ENCODE measurements at places on chromosomes 3 and 15.
A peak's percentile ranks its signal among the peaks of the same experiment; 100 is the strongest.

GRCh38 chr3:153552887-153553604, 391.0 kb downstream of the RAP2B start:
- no peak for DNase-seq

DNA sequence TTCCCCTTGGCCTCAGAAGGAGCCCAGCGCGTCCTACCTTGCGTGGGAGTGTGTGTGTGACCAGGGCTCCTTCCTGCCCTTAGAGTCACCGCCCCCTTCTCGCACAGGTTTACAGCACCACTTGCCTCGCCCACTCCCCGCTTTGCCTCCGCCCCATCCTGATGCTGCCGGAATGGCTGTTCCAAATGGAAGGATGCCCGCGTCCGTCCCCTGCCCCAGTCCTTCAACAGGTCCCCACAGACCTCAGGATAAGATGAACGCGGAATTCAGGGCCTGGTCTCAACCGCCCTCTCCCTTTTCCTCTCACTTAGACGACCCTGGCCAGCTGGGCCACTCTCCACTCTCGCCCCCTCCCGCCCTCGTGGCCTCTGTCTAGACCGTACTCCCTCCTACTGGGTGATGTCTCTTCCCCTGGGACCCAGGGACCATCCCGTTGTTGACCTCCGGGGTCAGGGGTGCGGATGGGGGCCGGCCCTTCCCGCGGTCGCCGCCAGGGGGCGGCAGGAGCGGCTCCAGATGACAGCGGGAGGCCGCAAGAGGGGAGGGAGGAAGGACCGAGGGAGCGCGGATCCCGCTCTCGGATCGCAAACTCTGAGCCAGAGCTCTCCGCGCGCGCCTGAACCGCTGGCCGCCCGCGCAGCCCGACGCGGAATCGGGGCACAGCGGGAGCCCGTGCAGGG, at the start of gene THSD4:
Gene THSD4 (plus strand): TSS at position 585 of the 680 bp plus-strand sequence.
- DNase-seq, result peak; percentile 35

DNA sequence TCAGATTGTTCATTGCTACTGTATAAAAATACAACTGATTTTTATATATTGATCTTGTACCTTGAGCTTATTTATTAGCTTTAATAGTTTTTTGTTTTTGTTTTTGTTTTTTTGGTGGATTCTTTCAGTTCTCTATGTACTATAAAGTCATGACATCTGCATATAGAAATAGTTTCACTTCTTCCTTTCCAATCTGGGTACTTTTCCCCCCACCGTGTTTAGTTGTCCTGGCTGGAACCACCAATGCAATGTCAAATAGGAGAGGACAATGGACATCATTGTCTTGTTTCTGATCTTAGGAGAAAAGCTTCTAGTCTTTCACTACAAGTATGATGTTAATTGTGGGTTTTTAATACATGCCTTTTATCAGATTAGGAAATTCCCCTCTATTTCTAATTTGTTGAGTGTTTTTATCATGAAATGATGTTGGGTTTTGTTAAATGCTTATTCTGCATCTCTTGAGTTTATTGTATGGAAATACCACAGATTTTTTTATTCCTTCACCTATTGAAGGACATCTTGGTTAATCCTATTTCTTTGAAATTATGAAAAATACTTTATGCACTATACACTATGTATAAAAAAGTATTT, 2.8 kb upstream of the XCR1 start:
- DNase-seq, result no peak

- no peak for DNase-seq
Measured at GRCh38 chr3:143658861-143659260, 189.4 kb downstream of the SLC9A9 start.

GRCh38 chr3:47536221-47536891, 22.8 kb upstream of the ELP6 start:
- no peak for DNase-seq

- no peak for DNase-seq
Measured at GRCh38 chr3:111035316-111035715, 36.3 kb upstream of the NECTIN3 start.

- no peak for DNase-seq
Measured at GRCh38 chr3:16171009-16171408, 3.5 kb upstream of the GALNT15 start.

DNA sequence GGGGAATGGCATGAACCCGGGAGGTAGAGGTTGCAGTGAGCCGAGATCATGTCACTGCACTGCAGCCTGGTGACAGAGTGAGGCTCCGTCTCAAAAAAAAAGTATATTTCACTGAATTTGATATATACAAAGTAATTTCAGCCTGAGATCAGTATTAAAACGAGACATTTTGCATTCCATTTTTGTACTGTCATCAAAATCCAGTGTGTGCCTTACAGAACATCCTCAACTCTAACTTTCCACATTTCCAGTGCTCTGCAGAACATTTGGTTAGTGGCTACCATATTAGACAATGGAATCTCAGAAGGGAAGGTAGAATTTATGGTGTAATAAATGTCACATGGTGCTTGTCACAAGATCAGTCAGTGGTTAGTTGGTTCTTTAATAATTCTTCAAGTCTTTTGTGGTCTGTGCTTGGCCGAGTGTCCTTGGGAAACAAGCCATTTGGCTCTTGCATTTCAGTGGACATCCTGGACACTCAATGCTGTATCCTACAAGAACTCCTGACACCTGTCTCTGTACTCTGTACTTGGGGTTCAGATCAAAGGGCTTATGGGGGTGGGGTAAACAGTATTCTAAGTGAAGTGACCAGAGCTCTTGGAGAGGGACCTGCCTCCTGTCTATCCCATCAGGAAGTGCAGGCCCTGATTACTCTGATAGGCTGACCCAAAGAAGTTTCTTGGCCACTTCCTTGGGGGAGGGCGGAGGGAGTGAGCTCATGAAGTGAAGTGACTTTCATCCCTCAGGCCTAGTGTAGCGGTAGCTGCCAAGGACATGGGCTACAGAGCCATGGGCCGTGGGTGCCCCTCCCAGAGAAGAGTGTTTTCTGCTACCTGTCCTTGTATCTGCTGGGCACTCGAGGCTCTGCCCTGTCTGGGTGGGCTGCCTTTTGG, 3.7 kb downstream of the ACVR2B start:
- no peak for DNase-seq

- no peak for DNase-seq
Measured at GRCh38 chr3:100213891-100214573, 46.8 kb upstream of the TBC1D23 start.

- DNase-seq, result no peak
Measured at GRCh38 chr3:147775816-147776530, 366.8 kb downstream of the ZIC1 start.

- no peak for DNase-seq
Measured at GRCh38 chr3:35638980-35639253, 408 bp upstream of the ARPP21 start.

GRCh38 chr3:174101244-174101643, 703.7 kb downstream of the NLGN1 start:
- DNase-seq, result no peak

GRCh38 chr15:65638681-65639089, 16.9 kb downstream of the SLC24A1 start:
- DNase-seq, result no peak

- no peak for DNase-seq
Measured at GRCh38 chr3:52819936-52820335, 10.5 kb downstream of the ITIH4 start.

DNA sequence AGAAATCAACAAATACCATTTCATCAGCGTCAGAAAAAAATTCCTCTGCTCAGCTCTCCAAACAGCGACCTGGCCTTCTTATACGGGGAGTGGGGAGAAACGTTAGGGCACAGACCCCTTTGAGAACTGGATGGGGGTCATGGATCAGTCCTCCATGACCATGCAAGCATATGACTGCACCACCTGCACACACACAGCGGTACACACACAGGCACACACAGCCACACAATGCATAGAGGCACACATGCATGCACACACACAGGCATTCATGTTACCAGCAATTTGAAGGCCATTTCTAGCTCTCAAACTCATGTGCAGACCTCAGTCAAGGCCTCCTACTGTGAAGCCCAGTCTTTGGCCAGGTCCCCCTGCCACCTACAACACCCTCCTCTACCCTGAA, 50.2 kb downstream of the SLC41A3 start:
- DNase-seq, result no peak

GRCh38 chr3:74651885-74652284, 37.4 kb upstream of the CNTN3 start:
- no peak for DNase-seq

- no peak for DNase-seq
Measured at GRCh38 chr3:37297459-37297858, 123.1 kb upstream of the LRRFIP2 start.

DNA sequence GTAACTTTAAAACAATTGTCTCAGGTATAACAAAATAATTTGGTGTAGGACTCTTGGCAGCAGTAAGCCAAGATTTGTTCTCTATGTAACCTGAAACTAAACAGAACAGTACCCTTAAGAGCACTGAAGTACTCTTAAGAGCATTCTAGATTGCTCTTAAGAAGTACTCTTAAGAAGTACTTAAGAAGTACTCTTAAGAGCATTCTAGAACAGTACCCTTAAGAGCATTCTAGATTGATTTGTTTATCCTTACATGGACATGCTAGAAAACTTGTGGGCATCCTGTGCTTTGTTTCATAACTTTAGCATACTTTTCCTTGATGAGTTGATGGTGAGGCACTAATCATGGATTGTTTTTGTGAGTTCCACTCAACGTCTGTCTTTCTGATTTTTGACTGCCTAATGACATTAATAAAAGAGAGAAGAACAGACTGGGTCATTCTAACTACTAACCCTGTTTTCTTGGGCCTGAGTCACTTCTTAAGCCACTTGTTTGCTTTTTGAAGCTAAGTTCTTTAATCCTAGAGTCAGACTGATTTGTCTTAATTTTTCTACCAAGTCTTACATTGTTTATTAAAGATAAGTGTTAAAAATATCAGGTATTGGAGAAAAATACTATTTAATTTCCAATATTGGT, 57.2 kb upstream of the UTS2B start:
- no peak for DNase-seq

DNA sequence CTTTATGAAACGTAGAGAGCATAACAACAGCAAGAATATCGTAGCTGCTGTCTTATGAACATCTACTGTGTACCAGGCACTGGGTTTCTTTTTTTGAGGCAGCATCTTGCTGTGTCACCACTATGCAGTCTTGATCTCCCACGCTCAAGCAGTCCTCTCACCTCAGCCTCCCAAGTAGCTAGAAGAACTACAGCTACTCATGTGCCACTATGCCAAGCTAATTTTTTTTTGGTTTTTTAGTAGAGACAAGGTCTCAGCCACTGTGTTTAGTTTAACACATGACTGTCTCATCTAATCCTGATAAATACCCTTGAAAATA, 129.9 kb downstream of the VGLL4 start:
- no peak for DNase-seq

DNA sequence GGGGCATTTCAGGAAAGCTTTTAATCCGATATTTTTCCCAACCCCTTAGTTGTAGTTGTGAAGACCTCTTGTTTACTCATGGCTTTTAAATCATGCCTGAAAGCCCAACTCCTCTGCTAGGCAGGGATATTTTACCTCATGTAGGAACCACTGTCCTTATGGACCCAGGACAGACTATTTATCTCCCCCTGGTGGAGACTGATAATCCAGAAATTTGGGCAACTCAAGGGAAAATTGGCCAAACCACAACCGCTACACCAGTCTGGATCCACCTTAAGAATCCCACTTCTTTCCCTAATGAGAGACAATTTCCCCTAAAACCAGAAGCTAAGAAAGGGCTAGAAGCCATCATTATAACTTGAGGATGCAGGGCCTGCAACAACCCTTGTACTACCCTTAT, 248.1 kb upstream of the STAC start:
- DNase-seq, result no peak

- no peak for DNase-seq
Measured at GRCh38 chr15:48924528-48925393, 39.0 kb downstream of the SHC4 start.

DNA sequence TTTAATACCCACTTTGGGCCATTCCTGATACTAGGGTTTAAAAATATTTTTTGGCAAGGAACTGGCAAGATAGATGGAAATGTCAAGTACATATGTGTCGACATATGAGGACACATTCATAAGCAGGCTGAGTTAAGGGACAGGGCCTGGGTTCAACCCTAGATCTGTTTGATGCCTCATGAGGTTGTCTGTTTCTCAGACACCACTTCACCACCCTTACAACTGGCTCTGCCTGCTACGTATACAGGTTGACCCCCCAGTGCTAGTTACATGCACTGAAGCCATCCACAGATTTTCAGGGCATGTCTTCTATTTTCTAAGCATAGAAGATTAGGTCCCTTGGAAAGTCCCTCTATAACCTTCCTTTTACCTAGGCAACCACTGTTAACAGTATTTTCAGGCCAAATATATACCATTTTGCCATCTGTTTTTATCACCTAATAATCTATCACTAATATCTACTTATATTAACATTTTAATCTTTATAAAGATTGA, 296.7 kb downstream of the PLCL2 start:
- DNase-seq, result no peak

DNA sequence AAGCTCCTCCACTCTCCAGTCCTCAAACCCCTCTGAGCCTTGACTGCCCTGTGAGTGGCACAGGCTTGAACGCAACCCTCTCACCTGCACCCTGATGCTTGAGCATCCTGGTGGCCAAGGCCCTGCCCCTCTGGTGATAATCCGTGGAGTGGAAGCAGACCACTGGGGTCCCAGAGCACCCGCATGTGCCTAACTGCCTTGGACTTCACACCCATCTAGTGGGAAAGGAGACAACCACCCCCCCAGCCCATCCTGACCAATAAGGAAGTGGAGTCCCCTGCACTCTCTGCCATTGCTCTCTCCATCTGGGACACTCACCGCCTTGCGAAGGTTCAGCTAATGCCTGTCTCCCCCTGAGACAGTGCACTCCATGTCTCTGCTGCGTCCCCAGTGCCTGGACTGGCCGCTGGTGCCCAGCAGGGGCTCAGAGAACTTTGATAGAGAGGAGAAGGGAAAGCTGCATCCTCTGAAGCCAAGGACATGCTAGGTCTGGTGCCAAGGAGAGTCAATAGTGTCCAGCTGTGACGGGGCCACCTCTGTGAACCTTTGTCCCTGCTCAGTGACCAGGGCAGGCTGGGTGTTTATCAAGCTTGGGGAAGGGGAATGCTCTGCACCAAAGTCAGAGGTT, 3.4 kb downstream of the KLF15 start:
- DNase-seq, result no peak

DNA sequence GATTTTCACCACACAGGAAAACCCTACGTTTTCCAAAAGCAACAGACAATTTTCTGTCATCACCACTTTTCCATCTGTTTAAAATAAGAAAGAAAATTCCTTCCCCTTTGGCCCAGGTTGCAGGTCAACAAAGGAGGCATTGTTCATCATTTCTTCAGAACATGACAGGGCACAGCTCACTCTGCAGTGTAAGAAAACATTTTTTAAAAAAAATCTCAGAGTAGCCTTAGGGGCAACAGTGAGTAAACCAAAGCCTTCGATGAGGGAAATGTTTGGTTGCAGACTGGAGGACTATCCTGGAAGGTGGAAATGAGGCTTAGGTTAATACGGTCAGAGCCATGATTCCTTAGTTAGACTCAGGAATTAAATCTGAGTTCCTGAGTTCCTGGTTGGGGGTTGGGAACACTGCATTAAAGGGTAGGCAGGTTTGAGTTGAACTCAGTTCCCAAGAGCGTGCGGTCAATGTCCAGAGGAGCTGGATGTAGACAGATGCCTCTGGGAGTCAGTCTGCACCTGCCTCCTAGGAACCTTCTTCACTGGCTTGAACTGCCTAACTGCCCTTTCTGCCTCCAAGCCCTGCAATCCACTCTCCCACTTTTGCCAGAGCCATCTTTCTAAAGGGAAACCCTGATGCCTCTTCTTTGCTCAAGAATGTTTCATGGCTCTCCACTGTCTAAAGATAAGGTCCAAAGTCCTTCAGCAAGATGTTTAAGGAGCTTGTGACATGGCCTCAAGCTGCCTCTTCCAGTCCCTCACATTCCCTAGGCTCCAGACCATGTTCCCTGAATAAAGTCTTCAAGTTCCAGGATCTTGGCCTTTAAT, 3.3 kb upstream of the HES1 start:
- DNase-seq, result no peak

- DNase-seq, result no peak
Measured at GRCh38 chr3:65425880-65426279, 612.8 kb downstream of the MAGI1 start.

All from stimulated activated CD4-positive, alpha-beta T cell treated with anti-CD3 and anti-CD28 coated beads, Interleukin-12 subunit alpha, Interleukin-12 subunit beta, amount 100 ng/mL, for 24 hours (primary cell).